RCC 7860 (cell line): ENCODE measurements at places on chromosomes 5 and 9.

GRCh38 chr5:63831381-63831780, 130.9 kb downstream of the HTR1A start:
- no peak for DNase-seq

DNA sequence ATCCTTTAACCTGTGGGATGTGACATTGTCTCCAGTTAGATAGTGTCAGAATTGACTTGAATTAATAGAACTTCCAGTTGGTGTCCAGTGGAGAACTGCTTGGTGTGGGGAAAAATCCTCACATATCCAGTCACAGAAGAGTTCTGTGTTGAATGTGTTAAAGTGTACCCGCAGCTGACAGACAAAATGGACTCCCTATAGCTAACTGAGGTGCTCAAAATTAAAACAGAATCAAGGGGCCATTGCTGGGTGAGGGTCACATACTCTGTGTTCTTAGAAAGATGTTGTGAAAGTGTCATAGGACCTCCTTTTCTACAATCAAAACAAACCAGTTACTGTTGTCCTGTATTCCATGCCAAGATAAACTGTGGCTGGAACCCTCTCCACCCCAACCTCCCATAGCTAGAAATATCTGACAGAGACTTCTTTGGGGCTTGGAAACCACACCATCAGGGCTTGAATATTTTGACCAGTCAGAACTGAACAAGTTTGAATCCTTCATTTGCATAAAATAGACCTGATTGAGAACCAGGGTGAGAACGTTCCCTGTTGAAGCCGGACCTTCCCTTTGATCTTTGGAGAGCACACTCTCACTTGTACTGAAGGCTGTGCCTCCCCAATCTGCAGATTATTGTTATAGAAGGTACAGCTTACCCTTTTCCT, 164.0 kb upstream of the ZNF608 start:
- DNase-seq, result no peak

DNA sequence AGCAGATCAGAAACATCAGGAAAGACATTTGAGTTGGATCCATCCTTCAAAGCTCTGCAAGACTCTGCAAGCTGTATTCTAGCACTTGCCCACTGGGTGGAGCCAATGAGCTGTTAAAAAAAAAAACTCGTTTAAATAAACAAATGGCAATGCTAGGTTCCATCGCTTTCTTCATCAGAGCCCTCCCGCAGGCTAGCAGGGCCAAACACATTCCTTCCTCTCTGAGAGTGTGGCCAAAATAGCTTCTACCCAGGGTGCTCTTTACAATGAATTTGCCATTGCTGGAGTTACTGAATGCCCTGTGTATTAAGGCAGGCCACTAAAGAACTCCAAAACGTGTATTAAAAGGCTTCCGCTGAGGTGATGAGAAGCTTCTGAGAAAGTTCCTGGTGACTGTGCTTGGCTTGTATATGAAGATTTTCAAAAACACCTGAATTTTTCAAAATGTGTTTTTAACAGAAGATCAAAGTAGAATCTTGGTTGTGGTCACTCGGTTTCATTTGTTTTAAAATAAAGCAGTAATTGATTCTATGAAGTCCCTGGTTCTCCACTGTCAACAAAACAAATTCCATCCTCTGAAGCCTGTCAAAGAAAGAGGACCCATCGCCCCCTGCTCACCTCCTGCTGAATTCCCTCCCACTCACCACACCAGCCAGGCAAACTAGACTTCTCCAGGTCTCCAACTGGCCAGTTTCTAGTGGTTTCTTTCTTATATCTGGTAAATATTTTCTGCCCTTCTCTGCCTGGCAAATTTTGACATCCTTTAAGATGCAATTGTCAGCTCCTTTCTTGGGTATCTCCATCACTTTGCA, 36.5 kb upstream of the EQTN start:
- DNase-seq, result peak; percentile 39

GRCh38 chr9:105693435-105694189, 729 bp upstream of the TMEM38B start:
- no peak for DNase-seq

GRCh38 chr5:79961716-79962574, 29.1 kb downstream of the MTX3 start:
- no peak for DNase-seq

- DNase-seq, result no peak
These were observed 273.2 kb upstream of the PANK3 start for GRCh38 chr5:168852329-168852728.

DNA sequence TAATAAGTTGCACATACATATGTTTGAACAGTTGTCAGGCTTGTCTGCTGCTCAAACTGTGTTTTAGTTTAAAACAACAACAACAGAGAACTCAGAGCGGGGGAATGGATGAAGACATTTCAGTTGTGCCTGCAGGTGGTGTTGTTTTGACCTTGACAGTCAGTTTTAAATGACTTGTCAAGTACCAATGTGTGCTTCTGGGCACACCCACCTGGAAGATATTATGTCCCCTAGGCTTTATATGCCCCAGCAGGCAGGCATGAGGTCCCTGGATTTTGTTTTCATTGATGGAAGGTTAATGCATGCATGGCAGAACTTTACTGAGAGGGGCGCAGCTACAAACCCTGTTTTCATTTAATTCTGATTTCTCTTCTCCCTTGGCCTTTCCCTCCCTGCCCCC, 84.6 kb downstream of the AOPEP start:
- no peak for DNase-seq

DNA sequence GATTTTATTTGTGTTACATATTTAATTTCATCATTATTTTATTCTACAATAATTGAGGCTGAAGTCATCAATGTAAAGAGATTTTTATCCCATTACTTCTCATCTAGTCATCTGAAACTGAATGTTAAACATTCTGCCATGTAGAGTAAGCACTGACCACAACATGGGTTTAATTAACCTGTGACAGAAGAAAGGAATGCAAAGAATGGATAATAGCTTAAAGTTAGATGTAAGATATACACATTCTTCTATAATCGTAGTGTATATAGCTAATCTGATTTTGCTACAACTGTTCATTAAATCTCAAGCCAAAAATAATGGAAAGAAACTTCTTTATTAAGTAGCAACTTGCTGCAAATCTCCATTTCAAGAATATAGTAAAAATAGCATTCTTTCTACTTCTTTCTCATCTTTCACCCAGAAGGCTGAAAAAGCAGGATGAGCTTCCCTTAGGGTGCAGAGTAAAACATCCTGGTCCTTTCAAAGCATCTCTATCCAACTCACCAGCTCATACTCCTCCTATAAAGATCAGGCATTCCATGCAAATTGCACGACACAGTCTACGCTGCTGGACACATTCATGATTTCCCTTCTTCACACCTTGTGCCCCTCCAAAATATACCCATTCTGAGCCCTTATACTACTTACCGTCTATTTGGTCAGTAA, 115.2 kb downstream of the EFNA5 start:
- DNase-seq, result peak; percentile 60

- no peak for DNase-seq
These were observed 163.1 kb downstream of the IZUMO3 start for GRCh38 chr9:24382566-24382965.

DNA sequence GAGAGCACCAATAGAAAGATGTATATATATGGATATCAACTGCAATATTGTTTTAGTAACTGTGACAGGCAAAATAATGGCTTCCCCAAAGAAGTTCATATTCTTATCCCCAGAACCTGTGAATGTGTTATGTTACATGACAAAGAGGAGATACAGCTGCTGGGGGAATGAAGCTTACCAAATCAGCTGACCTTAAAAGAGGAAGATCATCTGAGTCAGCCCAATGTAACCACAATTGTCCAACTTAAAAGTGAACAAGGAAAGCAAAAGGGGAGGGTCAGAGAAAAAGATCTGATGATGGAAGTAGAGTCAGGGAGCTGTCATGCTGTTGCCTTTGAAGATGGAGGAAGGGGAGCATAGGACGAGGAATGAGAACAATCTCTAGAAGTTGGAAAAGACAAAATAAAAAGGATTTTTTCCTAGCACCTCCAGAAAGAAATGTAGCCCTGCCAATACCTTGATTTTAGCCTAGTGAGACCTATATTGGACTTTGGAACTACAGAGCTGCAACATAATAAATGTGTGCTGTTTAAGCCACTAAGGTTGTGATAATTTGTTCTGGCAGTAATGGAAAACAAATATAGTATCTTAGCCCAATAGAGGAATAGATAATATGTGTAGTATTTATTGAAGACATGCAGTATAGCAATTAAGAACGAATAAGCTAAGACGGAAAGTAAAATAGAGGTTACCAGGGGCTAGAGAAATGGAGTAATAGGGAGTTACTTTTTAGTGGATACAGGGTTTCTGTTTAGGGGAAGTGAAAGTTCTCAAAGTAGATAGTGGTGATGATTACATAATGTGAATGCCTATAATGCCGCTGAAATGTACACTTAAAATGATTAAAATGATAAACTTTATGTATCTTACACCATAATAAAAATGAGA, 115.9 kb downstream of the PIK3R1 start:
- DNase-seq, result peak; percentile 39

DNA sequence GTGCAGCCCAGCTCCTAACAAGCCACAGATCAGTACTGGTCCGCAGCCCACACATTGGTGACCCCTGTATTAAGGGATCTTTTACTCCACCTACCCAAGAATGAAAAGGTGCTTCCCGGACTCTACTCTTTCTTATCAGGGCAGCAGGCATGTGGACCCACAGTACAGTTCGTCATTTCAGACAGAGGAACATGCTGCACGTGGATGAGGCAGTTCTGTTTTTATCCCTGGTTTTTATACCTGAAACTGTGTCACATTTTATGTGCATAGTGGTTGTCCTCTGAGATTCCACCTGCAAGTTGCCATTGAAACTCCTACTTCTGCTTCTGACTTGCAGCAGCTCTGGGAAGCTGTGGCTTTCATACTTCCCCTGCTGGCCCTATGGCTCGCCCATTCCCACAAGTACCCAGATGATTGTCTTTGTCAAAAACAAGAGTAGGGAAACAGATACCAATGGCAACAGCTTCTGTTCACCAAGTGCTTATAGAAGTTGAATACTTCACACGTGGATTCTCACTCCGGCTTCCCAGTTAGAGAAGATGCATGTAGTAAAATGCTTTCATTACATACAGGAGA, 208.0 kb downstream of the TRIO start:
- DNase-seq, result no peak
